A172 (cell line): ENCODE measurements at places on chromosomes 2 and 18.

DNA sequence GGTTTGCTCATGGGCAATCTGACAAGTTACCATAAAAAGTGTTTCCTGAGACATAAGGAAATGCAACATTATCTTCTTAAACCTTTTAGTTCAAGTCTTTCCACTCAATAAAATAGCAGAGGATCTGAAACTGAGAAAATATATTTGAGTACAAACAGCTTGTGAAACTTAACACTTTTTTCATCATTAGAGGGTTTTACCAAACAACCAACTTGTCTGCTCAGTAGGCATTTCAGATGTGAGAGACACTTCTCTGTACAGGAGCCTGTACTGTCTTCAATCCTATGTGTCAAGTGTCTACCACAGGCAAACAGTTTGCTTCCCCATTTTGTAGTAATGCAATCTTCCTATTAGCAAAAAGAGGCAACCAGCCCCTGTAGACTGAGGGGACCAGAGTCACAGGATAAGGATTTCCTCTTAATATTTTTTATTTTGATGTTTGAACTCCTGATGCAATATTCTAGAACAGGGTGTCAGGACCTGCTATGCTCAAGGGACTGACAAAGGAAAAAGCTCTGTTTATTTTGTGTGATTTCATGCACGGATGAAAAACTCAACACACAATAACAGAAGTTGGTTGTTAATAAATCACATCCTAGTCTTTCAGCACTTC, 159.1 kb upstream of the LHCGR start:
- DNase-seq, result no peak

GRCh38 chr18:61569176-61569892, 236.1 kb downstream of the CDH20 start:
- DNase-seq, result peak; percentile 61

DNA sequence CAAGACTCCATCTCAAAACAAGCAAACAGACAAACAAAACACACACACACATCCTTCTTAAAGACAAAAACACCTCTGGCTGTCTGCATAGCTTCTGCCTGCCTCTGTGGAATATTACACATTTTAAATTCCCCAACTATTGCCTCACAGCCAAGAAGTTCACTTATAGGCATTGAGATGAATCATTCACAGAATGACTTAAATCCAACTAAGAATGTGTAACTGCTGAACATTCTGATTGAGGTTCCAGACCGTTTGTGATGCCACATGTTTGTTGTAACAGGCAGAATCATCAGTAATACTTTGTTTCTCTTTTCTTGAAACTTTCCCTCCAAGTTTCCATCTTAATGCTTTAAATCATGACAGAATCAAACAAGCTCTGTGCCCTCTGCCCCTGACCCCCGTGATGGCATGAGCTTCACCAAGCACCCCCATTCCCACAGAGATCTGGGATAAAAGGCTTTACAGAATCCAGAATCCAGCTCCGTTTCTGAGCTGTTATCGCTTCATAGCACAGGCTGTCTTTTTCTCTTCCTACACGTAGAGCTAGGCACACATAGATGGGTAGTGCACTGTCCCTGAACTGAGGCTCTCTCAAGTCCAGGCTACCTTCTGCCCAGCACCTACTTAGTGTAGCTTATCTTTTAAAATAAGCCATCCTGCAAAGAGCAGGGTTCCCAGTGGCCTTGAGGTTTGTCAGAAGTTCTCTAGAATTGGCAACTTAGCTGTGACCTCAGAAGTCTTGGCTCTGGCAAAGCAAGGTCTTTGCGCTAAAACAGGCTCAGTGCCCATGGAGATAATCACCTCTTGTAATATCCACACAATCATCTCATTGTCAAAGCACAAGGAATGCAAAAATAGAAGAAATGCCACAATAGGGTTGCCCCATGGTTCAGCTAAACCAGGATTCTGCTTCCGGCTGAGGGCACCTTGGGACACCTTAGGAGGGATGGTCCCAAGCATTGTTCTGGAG, 32.9 kb downstream of the EPAS1 start:
- DNase-seq, result peak; percentile 83

GRCh38 chr2:46978723-46979122, 63.1 kb upstream of the MCFD2 start:
- DNase-seq, result no peak

DNA sequence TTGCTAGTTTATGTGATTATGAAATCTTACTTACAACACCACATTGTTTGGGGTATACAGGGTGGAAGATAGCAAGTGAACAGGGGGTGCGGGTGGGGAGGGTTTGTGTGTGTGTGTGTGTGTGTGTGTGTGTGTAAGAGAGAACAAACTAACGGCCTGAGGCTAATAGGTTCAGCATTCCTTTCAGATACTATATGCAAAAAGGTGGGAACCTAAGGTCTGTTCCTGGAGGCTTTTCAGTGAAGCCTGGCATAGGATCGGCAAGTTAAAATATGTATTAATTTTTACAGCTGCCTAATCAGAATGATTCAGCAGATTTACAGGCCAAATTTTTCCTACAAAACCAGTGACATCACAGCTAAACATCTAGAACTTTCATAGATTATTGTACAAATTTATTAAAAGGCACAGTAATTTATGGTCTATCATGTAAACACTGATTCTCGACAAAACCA, 7.6 kb upstream of the SPDYA start:
- no peak for DNase-seq

DNA sequence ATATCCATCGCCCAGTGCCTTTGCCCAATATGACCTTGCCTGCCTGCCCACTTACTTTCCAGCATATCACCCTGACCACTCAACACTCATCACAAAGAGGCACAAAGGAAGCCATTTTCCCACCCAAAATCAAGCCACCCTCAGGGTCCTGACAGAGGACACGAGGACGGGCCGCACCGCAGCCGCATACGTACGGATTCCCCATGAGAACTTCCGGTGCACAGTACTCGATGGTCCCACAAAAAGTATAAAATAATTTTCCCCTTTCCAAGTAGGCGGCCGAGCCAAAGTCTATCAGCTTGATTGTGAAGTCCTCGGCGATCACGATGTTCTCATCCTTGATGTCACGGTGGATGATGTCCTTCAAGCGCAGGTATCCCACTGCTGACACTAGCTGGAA, 10.0 kb upstream of the MTERF4 start:
- DNase-seq, result no peak

DNA sequence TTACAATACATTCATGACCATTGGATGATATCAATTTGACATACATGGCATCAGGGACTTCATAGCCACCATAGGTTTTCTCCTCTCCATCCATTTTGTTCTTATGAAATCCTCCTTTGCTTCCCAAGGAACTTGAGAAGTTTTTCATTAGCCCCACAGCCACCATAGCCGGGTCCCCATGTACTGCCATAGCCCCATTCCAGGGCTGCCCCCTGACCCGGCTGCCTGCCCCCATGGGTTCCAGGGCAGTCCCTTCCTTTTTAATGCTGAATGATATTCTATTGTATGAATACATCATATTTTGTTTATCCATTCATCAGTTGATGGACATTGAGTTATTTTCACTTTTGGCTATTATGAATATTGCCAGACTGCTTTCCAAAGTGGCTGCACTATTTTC, 20.4 kb downstream of the ATP6V1B1 start:
- no peak for DNase-seq

- no peak for DNase-seq
Observed at GRCh38 chr18:33946336-33946735, 278.4 kb downstream of the NOL4 start.

GRCh38 chr2:196080526-196080925, 11.9 kb upstream of the DNAH7 start:
- no peak for DNase-seq

GRCh38 chr2:150063931-150064548, 423.4 kb downstream of the RND3 start:
- DNase-seq, result no peak

DNA sequence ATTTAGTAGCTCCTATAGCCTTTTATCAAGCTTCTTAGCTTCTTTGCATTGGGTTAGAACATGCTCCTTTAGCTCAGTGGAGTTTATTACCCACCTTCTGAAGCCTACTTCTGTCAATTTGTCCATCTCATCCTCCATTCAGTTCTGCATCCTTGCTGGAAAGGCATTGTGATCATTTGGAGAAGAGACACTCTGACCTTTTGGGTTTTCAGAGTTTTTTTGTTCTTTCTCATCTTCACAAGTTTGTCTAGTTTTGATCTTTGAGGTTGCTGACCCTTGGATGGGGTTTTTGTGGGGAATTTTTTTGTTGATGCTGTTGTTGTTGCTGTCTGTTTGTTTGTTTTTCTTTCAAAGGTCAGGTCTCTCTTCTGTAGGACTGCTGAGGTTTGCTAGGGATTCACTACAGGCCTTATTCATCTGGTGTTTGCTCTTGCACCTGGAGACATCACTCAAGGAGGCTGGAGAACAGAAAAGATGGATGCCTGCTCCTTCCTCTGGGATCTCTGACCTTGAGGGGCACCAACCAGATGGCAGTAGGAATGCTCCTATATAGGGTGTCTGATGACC, 13.9 kb upstream of the TANK start:
- DNase-seq, result no peak

DNA sequence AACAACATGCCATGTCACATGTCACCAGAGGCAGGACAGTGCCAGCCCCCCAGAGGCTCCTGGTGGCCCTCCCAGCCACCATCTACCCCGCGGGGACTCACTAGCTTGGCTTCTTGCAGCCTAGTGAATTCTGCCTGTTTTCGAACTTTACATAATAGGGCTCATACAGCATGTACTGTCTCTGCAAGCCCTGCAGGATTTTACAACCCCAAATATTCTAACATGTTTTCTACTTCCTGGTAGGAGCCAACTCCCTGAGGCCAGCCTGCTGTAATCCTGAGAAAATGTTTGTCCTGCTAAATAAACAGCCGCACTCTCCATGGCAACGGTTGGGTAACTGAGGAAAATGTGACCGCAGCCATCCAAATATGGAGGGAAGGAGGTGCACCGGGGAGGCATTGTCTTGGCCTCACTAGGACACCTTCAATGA, 2.7 kb downstream of the PER2 start:
- no peak for DNase-seq

- DNase-seq, result no peak
Observed at GRCh38 chr2:7262727-7263126, 345.5 kb downstream of the RNF144A start.

DNA sequence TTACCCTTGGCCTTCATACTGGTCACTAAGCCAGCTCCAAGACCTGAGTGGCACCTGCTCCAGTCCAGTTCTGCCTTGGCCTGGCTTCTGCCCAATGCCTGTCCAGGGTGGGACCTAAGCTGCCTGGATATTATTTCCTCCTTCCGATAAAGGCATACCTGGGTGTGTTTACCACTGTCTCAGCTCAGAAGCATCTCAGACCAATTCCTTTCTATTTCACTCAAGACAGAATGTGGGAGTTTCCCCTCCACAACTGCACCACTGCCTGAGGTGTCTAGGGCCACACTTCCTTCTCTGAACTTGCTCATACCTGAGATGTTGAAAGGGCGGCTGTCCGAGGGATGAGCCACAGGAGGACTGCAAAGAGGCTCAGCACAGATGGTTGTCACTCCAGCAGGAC, 18.4 kb upstream of the CAB39 start:
- no peak for DNase-seq

DNA sequence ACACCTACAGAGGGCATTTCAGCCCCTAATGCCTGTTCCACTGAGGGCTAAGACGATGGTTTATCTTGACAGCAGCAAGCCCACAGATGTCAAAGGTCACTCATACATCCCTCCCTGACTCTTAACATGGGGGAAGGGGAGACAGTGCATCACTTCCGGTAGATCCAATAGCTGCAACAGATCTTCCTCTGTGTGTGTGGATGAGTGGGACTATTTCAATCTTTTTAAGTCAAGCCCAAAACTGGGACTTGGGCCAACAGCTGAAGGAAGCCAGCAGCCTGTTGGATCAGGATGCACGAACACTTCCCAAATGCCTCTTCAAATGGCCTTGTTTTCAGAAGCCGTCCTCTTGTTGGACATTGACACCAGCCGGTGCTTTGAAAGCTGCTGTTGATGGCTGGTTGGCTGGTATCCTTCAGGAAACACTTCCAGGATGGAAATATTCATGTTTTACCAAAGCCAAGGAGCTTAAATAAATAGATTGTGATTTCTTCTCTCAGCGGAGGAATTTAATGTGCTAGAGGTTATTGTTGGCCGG, 59.2 kb downstream of the IL1R2 start:
- no peak for DNase-seq

DNA sequence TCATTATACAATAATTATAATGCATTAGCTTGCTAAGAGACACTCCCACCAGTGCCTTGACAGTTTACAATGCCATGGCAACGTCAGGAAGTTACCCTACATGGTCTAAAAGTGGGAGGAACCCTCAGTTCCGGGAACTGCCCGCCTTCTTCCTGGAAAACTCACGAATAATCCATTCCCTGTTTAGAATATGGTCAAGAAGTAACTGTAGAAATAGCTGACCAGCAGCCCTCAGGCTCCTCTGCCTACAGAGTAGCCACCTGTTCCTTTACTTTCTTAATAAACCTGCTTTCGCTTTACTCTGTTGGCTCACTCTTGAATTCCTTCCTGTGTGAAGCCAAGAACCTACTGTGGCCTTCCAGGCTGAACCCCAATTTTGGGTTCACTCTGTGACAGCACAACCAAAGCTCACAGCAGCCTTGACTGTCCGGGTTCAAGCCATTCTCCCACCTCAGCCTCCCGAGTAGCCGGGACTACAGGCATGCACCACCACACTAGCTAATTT, 20.0 kb upstream of the PTPN2 start:
- DNase-seq, result no peak

DNA sequence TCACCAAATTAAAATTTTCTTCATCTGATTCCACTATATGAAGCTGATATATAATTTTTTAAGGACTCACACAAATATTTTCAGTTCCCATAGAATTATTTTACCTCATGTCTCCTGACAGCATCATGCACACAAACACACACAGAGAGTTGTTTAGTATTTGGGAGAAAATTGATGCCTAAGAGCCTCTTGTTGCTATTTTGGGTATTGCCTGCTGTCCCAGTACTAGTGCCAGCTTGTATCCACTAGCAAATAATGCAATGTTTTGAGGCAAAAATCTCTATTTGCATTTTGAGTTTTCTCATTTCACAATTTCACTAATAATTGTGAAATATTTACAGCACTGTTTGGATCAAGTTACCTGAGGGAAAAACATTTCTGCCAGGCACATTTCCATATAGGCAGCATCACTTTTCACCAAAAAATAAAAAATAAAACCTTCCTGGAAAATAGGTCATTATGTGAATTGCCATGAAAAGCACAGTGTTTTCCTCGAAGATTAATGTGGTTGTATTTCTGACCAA, 328.2 kb downstream of the KCNJ3 start:
- DNase-seq, result no peak

- no peak for DNase-seq
Observed at GRCh38 chr2:156852681-156853080, 404.8 kb upstream of the GALNT5 start.

- no peak for DNase-seq
Observed at GRCh38 chr18:78126536-78126935, 853.1 kb upstream of the SALL3 start.
